Stimulated activated CD8-positive, alpha-beta memory T cell treated with anti-CD3 and anti-CD28 coated beads, Interleukin-4, amount 100 ng/mL, for 1 hour (primary cell): ENCODE measurements at places on chromosomes 2 and 18.

DNA sequence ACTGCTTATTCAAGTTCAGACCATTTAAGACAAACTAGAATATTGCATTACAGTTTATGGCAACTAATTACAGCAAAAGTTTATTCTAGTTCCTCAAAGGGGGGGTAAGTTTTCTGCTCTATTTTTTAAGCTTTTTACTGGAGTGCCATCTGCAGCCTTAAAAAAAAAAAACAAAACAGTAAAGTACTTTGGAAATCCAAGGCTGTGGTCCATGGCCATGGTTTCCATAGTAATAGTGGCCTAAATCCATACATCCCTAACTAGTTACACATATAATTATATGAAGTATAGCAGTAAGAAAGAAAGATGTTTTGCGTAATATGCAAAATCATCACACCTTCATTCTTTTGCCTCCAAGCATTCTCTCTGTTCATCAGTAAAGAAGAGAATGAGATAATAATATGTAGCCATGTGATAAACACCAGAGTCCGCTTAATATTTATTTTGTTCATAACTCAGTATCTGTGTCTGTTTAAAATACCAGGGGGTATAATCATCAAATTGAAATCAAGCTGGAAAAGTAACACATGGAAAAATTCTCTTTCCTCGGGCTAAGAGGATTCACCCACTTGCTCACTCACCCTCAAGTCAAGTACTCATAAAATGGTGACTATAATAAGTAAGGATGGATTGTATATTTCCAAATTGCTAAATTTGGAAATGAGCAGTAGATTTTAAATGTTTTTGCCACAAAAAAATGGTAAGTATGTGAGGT, 301.1 kb upstream of the RND3 start:
- DNase-seq, result no peak

DNA sequence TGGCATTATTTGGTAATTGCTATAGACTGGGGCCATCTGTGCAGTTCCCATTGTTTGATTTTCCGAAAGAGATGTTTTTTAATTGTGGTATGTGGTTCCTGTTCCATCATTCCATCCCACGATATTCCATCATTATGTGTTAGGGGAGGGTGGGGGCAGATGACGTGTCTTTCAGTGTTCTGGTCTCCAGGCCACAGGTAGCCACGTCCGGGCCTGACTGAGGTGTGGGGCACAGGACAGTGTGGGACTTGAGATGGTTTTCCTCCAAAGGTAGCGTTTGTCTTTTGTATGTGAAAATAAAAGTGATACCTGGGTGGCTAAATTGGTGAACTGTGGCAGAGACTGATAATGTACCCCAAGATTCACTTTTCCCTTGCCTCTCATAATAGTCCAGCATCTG, 192.2 kb upstream of the HAAO start:
- DNase-seq, result no peak

DNA sequence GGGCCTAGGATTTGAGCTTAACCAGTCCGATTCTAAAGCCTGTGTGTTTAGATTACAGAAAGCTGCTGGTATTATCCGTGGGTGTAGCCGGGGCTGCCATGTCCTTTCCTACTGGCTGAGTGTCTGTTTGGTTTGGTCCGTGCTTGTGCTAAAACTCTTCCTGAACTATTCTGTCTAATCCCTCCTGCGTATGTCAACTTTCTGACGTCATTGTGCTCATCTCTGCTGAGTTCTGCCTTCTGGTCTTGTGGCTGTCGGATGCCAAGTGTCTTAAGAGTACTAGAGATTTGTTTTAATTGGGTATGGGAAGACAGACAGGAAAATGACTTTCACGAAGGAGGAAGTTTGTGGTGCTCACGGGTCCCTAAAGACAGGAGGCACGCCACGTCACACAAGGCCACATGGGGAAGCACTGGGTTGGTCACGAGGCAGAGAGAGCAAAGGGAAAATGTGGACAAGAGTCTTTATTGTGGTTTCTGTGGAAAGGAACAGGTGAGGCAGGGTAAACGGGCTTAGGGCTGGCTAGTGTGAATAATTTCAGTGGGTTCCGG, 31.8 kb upstream of the NTSR2 start:
- no peak for DNase-seq

DNA sequence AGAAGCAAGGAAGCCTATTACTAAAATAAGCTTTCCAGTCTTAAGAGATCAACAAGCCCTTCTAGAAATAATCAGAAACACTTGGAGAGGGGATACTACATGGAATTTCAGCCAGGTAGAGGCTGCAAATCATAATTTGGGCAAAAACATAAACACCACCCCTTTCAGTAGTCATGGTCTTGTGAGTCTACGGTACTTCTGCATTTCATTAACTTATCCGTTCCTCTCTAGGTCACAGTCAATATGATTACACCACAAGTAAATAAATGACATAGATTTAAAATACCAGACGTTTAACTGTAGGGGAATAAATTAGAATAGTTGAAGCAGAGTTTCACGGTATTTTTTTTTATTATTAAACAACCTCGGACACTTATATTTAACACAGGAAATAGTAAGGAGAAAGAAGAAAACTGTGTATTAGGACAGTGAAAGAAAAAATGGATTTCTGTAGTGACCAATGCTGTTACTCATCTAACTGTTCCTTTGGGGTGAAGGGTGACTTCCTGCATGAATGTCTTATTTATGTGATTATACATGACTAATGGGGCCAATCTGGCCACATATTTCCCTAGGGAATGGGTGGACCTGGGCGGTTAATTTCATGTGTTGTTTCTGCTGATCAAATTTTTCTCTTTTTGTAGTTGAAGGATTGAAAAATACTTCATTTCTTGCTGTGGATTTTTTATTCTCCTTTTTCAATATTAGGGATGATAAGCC, 456.6 kb upstream of the UBE2E3 start:
- no peak for DNase-seq

DNA sequence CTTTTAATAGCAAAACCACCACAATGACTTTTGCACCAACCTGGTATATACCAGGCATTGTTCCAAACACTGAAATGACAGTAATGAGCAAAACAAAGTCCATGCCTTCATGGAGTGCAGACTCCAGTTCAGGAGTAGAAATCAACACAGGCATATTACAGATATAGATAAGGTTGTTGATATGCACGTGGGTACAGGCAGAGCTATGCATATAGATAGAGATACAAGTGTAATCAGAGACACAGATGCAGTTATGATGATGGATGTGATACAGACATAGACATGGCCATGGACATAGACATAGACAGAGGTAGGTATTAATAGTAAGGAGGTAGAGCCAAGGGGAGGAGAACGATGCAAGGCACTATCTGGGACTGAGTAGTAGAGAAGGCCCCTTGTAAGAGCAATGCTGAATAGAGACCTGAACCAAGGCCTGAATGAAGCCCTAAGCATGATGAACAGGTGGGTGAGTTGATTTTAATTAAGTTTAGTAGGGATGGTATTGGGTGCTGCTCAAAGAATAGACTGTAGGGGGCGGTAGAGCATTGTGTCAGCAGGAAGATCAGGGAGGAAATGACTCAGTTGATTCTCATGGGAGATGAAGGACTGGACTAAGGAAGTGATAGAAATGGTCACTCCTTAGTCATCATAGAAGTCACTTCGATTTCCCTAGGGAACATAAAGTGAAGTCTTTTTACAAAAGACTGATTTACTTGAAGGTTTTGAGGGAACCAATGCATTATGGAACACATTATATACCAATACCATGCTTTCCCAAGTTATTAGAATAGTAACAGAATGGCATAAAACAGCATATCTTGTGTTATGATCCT, 39.4 kb downstream of the CMPK2 start:
- DNase-seq, result peak; percentile 21

- no peak for DNase-seq
Observed at GRCh38 chr18:23142251-23142929, 7.1 kb downstream of the CABLES1 start.

DNA sequence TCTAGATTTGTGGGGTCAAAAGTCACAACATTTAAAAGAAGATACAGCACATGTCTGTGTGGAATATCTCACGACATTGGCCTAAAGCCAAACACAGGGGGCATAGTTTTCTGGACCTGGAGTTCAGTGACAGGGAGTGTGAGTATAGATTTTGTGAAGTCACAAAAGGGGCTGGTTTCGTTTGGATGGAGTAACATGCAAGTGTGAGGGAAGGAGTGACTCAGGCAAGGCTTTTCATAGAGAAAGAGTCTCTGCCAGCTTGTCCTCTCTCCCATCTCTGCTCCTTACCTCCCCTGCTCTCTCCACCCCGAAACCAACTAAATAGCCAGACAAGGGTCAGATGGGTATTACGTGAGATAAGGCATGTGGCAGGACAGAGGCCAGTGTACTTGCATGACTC, 3.7 kb upstream of the EPAS1 start:
- DNase-seq, result no peak

DNA sequence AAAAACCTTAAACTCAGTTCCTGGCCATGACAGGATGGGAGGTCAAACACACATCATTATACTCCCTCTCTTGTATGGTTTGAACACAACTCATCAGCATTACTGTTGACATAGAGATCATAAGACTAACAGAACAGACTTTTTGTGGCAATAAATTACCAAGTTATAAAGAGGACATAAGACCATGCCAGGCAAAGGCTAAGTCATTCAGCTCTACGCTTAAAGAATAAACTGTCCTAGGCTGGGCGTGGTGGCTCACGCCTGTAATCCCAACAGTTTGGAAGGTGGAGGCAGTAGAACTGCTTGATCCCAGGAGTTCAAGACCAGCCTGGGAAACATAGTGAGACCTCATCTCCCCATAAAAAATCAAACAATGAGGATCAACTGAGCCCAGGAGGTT, 16.4 kb downstream of the NLRC4 start:
- no peak for DNase-seq

GRCh38 chr2:66478299-66478698, 43.4 kb downstream of the MEIS1 start:
- DNase-seq, result no peak

GRCh38 chr2:27080603-27080936, 2.2 kb downstream of the EMILIN1 start:
- DNase-seq, result no peak

GRCh38 chr2:202079310-202079709, 6.3 kb downstream of the KIAA2012 start:
- no peak for DNase-seq

DNA sequence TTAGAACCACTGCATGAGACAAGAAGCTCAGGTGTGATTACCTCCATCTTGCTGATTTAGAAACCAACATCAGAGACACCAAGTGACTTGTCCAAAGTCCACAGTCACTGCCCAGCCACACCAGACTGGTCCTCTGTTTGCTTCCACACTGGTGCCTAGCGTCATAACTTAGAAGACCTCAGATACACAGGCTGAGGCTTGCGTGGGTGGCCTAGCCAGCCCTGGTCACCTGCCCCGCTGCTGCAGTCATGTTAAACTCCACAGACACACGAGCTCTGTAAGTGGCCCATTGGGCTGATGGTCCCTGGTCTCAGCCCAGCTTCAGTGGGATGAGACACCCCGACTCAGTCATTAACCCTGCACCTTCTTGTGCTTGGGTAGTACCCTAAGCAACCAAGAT, 47.1 kb downstream of the CNGA3 start:
- DNase-seq, result no peak

DNA sequence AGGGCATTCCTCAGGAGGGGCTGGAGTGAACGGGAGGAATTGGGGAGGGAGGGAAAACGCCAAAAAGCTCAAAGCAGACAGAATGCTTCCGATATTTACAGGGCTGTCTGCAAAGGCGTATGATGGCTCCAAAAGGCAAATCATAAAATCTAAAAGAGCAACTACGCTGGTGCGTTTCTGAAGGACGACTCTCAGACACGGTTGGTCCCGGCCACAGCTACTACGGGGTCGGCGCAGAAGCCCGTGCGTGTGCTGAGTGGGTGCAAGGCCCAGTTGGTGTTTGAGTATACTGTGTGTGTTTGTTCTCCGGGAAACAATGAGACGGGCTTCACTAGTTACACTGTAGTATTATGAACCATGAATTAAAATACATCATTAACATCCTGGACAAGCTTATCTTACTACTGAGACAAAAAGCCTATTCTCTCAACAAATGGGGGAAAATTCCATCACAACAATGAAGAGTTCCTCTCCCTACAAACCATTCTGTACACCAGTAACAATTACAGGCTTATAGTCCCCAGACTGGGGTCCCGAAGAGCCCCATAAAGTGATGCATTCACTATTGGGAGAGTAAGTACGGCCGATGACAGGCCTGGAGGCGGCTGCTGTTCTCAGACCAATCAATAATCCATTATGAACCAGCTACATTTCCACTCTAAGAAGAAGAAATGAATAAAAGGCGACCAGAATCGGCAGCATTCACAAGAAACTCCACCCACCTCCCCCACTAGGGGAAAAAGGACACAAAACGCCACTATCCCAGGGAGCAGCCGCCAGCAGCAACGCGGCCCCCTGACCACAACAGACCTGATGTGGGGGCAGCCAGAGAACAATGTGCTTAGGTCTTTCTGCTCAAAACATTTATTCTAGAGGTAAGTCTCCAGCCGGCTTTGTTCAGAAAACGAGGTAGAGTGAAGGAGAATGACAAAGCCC, 43.4 kb downstream of the ZNF516 start:
- DNase-seq, result no peak

DNA sequence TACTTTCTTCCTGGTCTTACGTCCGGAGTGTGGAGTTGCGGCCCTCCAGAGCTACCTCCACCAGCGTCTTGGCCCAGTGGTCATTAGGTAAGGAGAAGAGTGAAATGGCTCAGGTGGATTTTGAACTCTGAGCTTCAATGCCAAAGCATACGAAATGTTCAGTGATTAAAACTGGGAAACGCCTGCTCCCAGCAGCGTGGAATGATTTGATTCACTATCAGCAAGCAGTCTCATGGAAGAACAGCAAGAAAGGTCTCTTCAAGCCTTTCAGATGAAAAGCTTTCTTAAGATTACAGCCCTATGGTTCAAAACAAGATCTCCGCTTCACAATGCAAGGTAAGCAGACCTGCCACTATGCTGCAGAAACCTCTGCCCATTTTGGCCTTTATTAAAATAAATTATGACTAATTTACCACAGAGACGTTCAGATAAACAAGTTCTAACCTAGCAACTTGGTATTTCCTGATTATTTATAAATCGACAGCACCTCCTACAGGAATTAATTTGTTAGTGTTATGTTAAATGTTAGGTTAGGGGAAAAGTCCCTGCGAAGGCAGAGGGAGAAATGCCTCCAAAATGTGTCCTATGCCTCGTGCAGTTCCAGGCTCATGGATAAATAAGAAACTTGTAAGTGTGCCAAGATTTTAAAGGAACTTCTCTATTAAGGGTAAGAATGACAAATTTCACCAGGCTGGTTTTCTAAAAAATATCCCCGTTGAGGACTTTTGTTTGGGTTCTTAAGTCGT, 10.1 kb downstream of the SP9 start:
- DNase-seq, result no peak

GRCh38 chr2:56077359-56077915, 106.4 kb upstream of the CCDC85A start:
- no peak for DNase-seq

GRCh38 chr2:25435421-25435820, 93.7 kb upstream of the DNMT3A start:
- no peak for DNase-seq

- DNase-seq, result no peak
Observed at GRCh38 chr2:98775146-98775986, 44.4 kb upstream of the MGAT4A start.

- no peak for DNase-seq
Observed at GRCh38 chr2:240905176-240905781, 857 bp upstream of the CROCC2 start.
